ENCODE measurements at places on chromosomes 2 and 18. TPM values are rescaled to one million over a fixed set of nuclear protein-coding genes. Genes with fewer than 3 reads are reported as not detected.

The ITGB6 gene
- total RNA-seq = not detected

GRCh38 chr2:17036361-17036760 lies 370.7 kb upstream of the CYRIA start:
- DNase-seq = no peak

The ATG4B gene
- total RNA-seq = 52.0 TPM

GRCh38 chr2:127423478-127423843 lies 5.2 kb downstream of the PROC start:
- no peak for DNase-seq

DNA sequence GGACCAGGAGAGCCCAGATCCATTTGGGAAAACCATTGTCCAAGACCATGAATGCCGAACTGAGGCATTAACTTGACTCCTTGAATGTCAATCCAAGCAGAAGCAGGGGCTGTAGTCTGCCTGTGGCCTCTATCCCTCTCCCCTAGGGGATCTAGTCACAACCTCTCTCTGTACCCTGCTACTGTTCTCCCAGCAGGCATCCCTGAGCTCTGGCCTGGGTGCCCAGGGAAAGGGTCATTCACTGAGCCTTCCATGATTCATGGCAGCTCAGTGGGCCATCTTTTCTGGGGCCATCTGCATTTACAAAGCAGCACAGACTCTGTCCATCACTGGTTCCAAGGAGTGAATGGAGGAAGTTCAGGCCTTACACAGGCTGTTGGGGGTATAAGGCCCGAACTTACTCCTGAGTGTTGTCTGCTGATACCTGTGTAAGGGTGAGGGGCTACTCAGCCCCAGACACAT lies 151.8 kb downstream of the ZFP36L2 start:
- no peak for DNase-seq

The EFEMP1 gene
- 1,009 TPM for total RNA-seq

DNA sequence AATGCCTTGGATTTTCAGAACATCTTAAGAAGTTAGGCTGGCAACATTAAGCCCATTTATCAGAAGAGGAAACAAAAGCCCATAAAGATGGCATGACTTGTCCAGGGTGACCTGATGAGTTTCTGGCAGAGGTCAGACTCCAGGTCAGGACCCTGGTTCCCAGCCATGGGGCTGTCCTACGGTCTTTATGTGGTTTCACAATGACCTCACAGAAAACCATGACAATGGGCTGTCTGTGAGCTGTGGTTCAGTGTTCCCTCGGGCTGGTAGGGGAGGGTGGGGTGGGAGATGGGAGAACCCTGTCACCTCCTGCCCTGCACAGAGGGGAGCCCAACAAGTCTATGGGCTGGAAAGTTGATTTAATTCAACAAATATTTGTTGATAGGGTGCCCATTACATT lies 101.8 kb downstream of the LOXHD1 start:
- DNase-seq = no peak

- no peak for DNase-seq
Measured at GRCh38 chr2:88896971-88897370, 205.5 kb downstream of the RPIA start.

The LCT gene
- not detected for total RNA-seq

DNA sequence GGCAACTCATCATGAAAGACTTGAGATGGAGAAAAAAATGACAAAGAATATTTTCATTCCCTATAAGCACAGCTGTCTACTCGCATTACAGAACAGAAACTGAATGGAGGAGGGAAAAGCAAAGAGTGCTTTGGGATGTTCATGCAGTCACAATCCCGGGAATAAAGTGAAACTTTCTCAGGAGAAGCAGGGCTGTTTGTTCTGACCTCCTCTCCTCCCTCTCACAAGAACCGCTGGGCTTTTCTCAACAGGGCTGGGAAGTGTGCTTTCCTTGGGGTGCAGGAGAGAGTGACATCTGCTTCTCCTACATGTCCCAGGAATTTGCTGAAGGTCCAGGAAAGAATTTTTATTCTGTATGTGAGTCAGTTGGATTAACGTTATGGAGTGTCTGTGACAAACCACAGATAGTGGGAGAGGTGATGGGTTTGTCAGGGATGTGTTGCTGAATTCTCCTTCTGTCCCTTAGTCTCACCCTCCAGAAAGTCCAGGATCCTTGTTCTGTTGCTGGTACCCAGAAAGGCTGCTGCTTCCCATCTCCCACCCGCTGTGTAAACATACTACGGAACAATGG lies 125.6 kb downstream of the HRH4 start:
- no peak for DNase-seq

DNA sequence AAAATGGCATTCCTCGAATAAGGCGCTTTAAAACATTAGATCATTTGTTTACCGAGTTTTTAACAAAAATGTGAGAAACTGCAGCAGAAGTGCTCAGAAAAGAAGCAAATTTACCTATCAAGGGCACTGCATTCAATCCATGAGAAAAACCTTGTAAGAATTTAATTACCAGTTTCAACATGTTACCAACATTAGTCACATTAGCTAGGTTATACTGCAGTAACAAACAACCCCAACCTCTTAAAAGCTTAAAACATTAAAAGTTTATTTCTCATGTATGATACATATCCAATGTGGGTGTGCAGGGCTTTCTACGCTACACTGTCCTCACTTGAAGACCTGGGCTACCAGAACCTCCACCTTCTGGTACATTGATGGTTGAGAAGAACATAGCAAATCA lies 68.1 kb upstream of the CCBE1 start:
- DNase-seq = no peak

The UGT1A5 gene
- total RNA-seq = not detected

- DNase-seq = peak; percentile 15
Measured at GRCh38 chr2:229154381-229154780, 116.7 kb downstream of the PID1 start.

GRCh38 chr18:55249550-55249949 lies 290.3 kb upstream of the CCDC68 start:
- DNase-seq = no peak

Data from fibroblast of the aortic adventitia (primary cell).